Activated T-helper 2 cell treated with anti-CD3 and anti-CD28 coated beads, Interferon-gamma antibody, Interleukin-2, Interleukin-4, amounts not matched to agents 10 μg/mL and 5 μg/mL and 100 μg/mL, durations not matched to agents 14 hours and 24 hours and 36 hours (primary cell): ENCODE measurements at places on chromosomes 11 and 22.

DNA sequence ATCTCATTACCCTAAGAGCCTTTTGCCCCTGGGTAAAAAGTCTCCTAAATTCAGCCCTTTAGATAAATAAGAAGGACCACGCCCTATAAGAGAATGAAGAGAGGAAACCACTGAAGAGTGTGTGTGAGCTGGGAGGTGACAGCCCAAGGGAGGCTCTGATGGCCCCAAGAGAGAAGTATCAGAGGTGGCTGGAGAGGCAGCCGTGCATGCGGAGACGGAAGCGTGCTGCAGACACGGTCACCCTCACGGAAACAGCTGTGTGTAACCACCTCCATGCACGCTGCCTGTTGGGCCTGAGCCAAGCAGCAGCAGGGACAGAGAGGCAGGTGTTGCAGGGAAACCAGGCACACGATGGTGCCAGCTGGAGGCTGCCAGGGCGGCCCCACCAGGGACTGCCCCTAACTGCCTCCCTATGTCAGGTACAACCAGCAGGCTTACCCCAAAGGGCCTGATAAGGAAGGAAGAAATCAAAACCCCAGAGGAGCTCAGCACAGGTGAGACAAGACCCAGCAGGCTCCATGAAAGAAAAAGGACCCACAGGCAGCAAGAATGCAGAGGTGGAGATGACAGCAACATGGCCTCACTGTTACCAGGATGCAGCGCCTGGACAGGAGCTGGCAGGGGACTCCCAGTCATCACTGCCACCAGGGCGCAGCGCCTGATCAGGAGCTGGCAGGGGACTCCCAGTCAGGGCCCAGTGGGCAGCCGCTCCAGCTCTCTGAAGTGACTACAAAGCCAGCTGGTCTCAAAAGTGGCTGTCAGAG is 7.8 kb downstream of the LARGE2 start:
- peak; percentile 22 for DNase-seq

DNA sequence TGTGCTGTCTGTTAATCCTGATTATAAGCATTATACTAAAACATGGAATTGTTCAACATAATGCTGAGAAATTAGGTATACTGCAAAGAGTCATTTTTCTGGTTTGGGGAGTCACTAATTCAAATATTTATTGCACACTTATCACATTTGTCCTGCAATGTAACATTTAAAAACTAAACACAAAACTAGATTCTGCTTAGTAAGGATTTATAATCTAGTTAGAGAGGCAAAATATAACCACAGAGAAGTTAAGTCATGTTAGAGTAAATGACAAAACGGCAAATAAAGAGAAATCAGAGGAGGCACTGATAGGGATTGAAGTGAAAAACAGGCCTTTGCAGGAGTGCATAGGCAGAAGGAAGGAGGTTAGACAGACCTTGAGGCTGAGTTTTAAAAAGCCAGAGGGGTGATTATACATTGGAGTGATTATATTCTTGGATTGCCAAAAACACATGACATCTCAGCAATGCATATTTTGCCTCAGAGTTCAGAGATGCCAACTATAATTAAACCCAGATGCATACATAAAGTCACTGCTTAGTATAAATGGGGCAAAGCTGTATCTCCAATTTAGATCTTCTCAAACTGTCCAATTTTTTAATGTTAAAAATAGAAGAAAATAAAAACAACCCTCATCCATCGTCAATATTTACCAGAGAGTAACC is 49.7 kb downstream of the CCDC34 start:
- no peak for DNase-seq

- DNase-seq: no peak
Measured at GRCh38 chr11:61353131-61354067, 8.3 kb downstream of the CYB561A3 start.

- no peak for DNase-seq
Measured at GRCh38 chr11:9219572-9219971, 45.6 kb downstream of the DENND5A start.

DNA sequence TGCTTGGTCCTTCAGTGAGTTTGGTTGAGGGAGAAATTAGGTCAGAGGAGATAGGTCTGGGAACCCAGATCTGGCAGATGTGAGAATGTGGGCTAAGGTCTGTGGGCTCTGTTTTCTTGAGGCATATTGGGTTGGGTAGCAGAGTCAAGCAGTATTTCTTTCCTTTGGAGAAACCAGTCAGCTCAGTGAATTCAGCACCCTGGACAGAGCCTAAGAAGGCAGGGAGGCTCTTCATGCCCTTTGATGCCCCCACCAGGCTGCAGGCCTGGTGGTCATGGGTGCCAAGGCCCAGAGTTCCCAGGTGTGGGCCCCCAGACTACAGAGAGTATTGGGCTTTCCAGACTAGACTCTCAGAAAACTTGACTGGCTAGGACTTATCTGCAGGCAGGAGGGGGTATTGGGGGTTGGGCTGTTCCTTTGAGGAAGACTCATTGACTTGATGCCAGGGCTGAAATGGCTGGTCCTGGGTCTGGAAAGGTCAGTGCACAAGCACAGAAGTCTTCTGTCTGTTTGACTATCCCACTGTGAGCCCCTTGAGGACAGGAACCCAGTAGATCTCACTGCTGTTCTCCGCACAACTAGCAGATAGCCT is 45.3 kb upstream of the NECTIN1 start:
- no peak for DNase-seq

DNA sequence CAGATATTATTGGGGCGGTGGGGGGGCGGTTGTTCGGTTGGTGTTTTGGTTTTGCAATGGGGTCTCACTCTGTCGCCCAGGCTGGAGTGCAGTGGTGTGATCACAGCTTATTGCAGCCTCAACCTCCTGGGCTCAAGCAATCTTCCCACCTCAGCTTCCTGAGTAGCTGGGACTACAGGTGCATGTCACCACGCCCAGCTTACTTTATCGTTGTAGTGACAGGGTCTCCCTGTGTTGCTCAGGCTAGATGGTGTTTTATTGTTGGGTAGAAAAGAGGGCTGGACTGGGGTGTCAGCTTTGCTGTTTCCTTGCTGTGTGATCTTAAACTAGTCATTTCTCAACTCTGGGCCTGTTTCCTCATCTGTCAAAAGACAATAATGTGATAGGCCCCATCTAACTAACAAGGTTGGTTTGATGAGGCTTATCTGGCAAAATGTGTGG is 17.5 kb upstream of the MYH9 start:
- peak; percentile 24 for DNase-seq

GRCh38 chr11:122655527-122656072 is at the start of gene UBASH3B:
Gene UBASH3B, plus strand, starts transcription at chr11:122655722. Its CDS starts 328 bp downstream, at chr11:122656050.
- DNase-seq: peak; percentile 55

- no peak for DNase-seq
Measured at GRCh38 chr11:20226933-20227332, 66.7 kb upstream of the DBX1 start.

DNA sequence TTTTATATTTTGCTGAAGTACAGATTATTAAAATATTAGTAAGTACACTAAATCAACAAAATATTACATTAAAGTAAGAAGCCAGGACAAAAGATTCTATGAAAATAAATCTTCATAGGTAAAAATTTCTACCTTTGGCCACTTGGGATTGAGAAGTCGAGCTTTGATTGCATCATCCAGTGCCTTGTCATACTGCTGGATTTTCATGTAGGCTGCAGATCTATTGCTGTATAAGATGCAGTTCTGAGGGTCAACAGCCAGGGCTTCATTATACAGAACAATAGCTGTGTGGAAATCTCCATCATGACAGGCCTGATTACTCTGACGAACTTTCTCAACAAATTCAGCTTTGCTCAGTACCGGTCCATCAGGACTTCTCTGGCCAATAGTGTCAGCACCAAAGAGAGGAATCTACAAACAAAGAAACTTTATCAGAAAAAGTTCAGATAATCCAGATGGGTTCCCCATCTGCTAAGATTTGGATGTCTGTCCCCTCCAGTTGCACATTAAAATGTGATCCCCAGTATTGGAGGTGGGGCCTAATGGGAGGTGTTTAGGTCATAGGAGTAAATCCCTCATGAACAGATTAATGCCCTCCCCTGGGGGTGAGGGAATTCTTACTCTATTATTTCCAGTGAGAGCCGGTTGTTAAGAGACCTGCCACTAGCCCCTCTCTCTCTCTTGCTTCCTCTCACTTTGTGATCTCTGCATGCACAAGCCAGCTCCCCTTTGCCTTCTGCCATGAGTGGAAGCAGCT is 50.0 kb downstream of the TTC28 start:
- DNase-seq: no peak

GRCh38 chr22:48827904-48828555 is 999.6 kb downstream of the BRD1 start:
- no peak for DNase-seq

DNA sequence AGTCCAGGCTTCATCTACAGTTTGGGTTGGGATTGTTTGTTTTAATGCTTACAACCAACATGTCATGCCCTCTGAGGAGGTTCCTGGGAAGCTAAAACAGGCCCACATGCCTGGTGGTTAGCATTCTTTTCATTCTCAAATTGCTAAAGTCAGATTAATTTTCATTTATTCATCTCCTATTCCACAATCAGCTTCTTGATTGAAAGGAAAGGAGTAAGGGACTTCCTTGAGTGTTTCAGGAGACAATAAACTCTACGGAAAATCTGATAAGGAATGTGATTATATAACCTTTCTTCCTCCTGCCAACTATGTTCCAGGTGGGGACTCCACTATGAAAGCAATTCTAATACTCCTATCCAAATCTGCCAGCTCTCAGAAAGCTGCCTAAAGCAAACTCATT is 30.8 kb downstream of the MRTFA start:
- DNase-seq: no peak

GRCh38 chr11:108218455-108218854 is 4.0 kb downstream of the NPAT start:
- DNase-seq: no peak

DNA sequence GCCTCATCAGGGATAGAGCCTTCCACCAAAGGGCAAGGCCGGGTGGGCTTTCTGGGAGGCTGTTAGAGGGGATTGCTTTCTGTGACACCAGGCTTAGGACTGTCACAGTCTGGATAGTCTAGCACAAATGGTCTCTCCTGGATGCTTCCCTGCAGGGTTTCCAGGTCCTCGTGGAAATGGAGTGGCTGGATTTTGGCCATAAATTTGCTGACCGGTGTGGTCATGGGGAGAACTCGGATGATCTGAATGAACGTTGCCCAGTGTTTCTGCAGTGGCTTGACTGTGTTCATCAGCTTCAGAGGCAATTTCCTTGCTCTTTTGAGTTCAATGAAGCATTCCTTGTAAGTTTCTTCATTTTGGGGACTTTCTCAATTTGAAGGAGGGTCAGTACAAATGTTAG is 67.1 kb upstream of the HORMAD2 start:
- no peak for DNase-seq

DNA sequence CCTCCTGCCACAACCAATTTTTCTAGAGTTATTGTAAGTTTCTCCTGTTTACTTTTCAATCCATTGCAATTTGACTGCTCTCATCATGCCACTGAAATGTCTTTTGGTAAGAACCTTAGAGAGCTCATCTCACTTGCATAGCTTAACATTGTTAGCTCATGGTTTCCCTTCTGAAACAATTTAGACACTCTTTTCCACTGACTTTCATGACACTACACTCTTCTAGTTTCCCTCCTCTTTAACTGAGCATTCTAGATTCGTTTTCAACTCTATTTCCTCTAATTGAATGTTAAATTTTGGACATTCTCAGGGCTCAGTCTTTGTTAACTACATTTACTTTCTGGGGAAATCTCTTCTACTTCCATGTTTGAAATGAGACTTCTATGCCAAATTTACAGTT is 369.1 kb downstream of the JRKL start:
- DNase-seq: no peak

GRCh38 chr11:106474274-106474673 is 396.8 kb downstream of the AASDHPPT start:
- DNase-seq: no peak

DNA sequence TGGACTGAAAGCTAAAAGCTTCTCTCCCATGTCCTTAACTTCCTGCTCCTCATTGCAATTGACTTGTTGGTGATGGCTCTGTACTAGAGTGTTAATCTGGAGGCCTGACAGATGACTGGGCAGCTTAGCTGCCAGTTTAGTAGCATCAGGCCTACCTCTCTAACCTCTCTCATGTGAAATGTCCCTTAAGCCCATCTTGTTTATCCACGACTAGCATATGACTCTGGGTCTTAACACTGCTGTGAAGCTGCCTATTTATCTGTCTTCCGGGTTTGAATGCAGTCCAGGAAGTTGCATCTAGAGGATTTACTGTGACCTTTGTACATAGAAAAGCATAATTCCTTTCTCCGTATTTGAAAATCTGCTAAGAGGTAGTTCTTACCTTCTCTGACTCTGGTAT is 85.3 kb upstream of the HORMAD2 start:
- no peak for DNase-seq

DNA sequence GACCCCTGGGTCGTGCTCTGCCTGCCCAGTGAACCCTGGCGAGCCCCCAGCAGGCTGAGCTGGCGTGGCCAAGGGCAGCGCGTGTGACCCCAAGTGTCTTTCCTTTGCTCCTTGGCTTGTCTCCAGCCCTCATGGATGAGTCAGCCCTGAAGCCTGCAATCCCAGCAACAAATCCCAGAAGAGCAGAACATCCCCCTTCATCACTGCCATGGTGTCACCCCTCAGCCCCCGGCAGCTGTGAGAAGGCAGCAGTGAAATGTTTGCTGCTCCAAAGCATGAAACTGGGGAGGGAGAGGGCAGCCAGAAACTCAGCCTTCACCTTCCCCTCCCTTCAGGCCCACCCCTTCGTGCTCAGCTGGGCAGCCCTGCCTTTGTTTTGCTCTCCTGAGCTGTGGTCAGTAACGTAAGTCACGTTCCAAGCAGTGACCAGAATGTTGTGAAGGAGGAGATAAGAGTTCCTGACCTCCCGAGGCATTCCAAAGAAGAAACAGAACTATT is 29.8 kb downstream of the ADAMTS15 start:
- peak; percentile 2 for DNase-seq

GRCh38 chr11:640021-640706 is 3.1 kb downstream of the DRD4 start:
- no peak for DNase-seq

DNA sequence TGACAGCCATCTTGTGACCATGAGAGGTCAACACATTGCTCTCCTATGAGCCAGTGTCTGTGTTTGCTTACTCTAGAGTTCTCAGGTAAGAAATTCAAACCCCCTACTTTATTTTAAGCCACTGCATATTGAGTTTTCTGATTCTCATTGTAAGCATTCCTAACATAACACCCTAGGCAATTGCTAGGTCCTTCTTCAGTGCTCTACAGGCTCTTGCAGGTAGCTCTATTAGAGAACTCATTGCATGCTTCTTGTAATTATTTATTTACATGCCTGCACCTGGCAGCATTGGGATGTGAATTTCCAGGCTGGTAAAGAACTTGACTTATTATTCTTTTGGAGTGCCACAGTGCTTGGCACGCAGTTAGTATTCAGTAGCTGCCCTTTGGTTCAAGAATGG is 288.8 kb upstream of the SYN3 start:
- DNase-seq: no peak
